ENCODE measurements at places on chromosomes 2 and 18. TPM values are rescaled to one million over a fixed set of nuclear protein-coding genes. Genes with fewer than 3 reads are reported as not detected.

Gene LOXL3
- 0.25 TPM for total RNA-seq

- DNase-seq: peak; percentile 57
These were observed 139.6 kb upstream of the PELI1 start for GRCh38 chr2:64283641-64284361.

Gene ELOA2
- not detected for total RNA-seq

GRCh38 chr18:41695441-41695840, 259.6 kb upstream of the PIK3C3 start:
- DNase-seq: no peak

DNA sequence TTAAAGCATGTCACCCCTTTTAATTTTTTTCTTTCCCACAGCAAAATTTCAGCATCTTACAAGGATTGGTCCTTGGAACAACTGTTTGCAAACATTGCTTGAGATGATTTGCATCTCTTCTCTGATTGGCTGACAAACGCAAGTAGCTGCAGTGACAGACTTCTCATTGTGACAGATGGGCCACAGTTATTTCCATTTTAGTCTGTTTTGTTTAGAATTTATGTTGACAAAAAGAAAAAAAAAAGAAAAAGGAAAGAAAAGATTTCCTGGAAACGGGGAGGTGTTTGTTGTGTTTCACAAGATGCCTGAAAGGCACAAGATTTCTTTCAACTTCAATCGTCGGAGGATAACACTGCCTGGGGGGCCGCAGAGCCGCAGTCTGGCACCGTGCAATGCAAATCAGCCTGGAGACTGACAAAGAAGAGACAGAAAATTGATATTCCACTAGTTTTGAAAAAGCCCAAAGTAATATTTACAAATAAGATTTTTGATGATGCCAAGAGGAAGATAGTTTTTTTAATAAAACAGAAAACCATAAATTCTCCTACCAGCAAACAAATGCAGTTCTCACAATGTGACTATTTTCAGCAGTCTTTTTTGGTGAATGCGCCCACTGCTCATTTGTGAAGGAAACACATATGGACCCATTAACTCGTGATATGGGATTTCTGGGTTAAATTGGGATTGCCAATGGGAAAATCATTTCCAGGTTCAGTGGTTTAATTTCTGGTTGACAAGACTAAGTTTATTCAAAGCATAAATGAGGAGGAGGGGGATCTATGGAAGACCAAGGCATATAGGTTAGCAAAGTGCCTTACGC, 296.2 kb upstream of the SMIM21 start:
- DNase-seq: no peak

Gene UGT1A7
- total RNA-seq: not detected

DNA sequence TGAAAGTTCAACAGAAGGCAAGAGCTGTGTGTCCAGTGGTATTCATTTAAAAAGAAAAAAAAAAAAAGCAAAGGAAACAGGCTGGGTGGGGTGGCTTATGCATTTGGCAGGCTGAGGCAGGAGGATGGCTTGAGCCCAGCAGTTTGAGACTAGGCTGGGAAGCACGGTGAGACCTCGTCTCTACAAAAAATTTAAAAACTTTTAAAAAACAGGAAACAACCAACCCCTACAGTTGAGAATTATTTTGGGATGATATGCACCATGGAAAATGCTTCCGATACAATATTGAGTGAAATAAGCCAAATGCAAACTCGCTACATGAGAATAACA, 31.2 kb downstream of the PTPN18 start:
- no peak for DNase-seq

Gene SERPINB2
- total RNA-seq: not detected

GRCh38 chr2:150292192-150292591, 195.3 kb downstream of the RND3 start:
- DNase-seq: no peak

DNA sequence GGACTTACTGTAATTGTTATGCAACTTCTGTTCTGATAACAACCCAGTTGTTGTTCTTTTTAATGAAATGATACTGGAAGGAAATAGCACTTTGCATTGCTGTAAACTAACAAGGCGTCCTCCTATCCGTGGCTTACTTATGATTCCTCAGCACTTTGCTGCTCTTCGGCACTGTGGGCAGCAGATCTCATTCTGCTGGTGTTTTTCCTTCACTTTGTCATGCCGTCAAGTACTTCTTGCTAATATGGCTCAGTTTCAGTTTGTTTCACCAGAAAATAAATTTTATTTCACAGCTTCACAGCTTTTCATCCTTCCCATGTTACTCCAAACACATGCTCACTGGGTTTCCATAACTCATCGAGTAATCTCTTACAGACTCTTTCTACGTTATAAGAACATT, 289.3 kb downstream of the MEIS1 start:
- no peak for DNase-seq

GRCh38 chr2:200905618-200906296, 16.6 kb downstream of the NIF3L1 start:
- peak; percentile 41 for DNase-seq

DNA sequence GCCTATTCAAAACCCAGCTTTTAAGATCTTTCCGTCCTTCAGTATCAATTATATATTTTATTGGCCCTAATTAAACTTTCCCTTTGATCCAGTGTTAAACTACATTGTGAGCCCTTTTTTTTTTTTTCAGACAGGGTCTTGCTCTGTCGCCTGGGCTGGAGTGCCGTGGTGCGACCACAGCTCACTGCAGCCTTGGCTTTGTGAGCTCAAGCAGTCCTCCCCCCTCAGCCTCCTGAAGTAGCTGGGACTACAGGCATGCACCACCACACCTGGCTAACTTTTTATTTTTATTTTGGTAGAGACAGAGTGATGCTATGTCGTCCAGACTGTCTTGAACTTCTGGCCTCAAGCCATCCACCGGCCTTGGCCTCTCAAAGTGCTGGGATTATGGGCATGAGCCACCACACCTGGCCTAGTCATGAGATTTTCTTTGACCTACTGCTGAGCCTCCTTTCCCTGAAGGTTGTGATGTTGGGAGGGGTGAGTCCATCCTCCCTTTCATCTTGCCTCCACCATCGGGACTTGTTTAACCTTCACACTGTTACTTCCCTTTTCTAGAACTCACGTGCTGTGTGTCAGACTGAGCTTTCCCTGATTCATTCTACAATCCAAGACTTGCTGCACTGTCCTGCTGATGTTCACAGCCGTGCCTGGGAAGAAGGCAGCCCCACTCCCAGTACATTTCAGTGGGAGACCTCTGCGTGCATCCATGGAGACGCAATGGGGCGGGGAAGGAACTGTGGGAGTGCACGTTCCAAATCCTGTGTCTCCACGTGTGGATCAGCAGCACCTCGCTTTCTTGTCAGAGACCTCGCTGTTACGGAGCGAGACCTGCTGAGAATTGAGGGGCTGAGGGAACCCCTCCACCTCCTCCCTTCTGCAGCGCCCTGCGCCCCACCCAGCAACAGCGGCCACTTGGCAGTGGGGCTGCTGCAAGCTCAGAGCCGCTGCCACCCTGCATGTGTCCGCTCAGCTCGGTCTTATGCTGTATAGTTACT, 10.8 kb downstream of the OXER1 start:
- no peak for DNase-seq

Gene FANCL
- 5.5 TPM for total RNA-seq

- DNase-seq: no peak
These were observed 1655.6 kb downstream of the DPP10 start for GRCh38 chr2:116098049-116098448.

GRCh38 chr2:23556929-23557328, 171.9 kb downstream of the KLHL29 start:
- no peak for DNase-seq

Gene UGT1A8
- not detected for total RNA-seq

- no peak for DNase-seq
These were observed 55.0 kb downstream of the RPL37A start for GRCh38 chr2:216553482-216554240.

Gene REG3A
- not detected for total RNA-seq

GRCh38 chr2:74740395-74740740, 86.3 kb downstream of the SEMA4F start:
- DNase-seq: no peak

DNA sequence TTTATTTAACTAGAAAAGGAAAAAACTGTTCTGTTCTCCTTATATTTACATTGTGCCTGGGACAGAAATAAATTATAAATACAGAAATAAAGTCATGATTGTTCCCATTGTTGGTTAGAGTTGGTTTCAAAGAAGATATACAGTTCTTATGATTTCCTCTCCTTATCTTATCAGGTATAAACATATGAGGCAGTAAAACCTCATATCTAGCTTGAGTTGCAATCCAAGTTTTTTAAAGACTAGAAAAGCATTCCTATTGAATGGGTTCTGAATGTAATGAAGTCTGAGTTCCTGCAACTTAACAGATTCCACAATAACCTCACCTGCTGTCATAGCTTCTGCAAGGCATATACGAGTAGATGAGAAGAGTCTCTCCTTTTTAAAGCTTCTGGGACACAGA, 114.7 kb upstream of the CAVIN2 start:
- DNase-seq: no peak

Gene DSG4
- not detected for total RNA-seq

DNA sequence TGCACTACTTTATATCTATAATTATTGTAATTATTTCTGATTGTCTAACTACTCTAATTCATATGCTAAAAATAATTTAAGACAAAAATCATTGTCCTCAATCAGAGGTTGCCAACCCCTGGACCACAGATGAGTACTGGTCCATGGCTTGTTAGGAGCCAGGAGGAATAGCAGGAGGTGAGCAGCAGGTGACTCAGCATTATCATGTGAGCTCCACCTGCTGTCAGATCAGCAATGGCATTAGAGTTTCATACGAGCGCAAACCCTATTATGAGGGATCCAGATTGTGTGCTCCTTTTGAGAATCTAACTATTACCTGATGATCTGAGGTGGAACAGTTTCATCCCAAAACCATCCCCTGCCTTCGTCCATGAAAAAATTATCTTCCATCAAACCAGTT, 1434.4 kb downstream of the LRP1B start:
- no peak for DNase-seq

Gene FASTKD2
- total RNA-seq: 25.7 TPM

DNA sequence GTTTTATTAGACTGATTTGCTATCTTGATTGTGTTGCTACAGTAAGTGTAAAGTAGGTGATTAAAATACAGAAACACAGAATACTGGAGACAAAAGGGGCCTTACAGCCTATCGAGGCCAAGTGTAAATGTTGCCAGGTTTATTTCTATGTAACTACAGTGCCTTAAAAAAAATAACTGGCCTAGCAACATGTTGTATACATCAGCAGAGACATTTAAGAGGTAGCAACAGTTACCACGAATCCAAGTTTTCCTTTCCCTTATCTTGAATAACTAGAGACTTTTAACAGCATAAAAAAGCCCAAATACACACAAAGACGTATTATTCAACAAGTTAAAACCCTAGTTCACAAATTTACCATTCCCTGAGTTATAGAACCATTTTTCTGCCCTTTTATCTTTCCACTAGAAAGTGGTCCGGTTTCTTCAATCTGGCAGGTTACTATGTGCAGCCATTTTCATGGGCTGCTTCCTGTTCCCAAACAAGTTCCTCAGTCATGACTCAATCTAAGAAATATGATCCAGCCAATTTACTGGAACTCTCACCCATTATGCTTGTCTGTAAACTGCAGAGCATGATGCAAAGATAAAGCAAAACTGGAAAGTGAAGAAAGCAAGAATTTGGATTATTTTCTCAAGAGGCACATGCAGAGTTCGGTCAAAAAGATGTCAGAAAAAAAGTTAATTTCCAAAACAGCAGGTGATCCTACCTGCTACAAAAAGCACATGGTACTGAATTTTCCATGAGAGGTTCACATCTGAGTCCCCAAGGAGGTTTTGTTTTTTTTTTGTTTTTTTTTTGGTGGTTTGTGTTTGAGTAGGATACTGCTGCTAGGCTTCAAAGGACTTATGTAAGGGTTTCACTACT, 22.2 kb downstream of the NFE2L2 start:
- DNase-seq: no peak

Gene SDC1
- total RNA-seq: not detected

- no peak for DNase-seq
These were observed 164.2 kb downstream of the INHBB start for GRCh38 chr2:120509991-120510735.

- no peak for DNase-seq
These were observed 100.3 kb downstream of the MBP start for GRCh38 chr18:77032181-77032701.

GRCh38 chr18:55419132-55419946, 168.7 kb downstream of the TCF4 start:
- no peak for DNase-seq

DNA sequence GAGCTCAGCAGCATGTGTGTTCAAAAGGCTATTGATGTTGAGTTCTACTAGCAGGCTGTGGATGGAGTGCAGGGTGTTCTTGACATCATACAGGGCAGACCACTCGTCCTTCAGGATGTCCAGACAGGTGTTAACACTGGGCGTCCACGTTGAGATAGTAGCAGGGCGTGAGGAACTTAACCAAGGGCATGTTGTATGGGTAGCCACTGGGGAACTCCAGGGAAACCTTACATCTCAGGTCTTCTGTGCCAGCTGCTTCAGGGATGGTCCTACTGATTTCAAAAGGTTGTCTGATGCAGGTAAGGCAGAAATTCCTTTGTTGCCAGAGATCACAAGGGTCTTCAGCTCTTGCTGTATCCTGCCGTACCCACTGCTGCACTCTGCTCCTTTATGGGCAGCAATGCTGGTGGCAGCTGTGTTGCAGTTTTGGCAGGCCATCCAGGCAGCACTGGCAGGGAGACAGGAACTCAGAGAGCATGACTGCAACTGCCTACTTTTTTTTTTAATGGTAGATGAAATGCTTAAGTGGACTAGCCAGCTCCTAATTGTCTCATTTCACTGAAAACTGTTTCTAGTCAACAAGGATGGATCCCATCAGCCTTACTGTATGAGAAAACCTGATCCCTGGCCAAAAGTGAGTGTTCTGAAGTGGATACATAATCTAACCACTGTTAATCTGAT, 32.4 kb upstream of the RBBP8 start:
- no peak for DNase-seq

DNA sequence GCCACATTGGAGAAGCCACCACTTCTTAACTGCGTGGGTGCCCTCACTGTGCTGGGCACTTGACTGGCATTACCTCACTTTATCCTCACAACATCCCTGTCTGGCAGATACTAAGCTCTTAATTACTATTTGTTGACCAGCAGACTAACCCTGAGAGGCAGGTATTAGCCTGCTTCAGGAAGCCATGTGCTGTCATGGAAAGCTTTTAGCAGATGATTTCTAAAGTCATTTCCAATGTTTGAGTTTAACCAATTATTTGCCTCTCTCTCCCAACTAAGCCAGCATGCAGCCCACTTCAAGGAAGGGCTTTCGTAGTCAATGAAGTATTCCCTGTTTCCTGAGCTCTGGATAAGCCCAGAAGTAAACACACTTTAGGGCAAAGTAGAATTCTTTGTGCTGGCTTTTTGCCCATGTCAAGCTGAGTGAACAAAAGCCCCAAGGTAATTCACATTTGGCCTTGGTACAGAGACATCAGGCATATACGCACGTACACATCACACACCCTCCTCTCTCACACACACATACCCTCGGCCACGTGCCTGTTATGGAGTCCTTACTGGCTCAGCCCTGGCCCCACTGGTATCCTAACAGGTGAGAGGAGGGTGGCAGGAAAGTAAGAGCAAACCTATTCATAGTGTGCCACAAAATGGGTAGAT, 108.6 kb downstream of the C1D start:
- no peak for DNase-seq

GRCh38 chr2:7593360-7593759, 676.1 kb downstream of the RNF144A start:
- DNase-seq: no peak

- DNase-seq: no peak
These were observed 226.3 kb downstream of the ZRANB3 start for GRCh38 chr2:135304694-135305093.

GRCh38 chr2:65991381-65992197, 443.3 kb upstream of the MEIS1 start:
- no peak for DNase-seq

- no peak for DNase-seq
These were observed 14.2 kb upstream of the PTPN4 start for GRCh38 chr2:119745566-119745965.

Gene RNF149
- 139 TPM for total RNA-seq

Measured in CD4-positive, alpha-beta T cell (primary cell).